Activated CD4-positive, alpha-beta T cell treated with anti-CD3 and anti-CD28 coated beads, Interleukin-2, amount 50 U/mL, for 48 hours (primary cell): ENCODE measurements at places on chromosomes 6 and 20.

DNA sequence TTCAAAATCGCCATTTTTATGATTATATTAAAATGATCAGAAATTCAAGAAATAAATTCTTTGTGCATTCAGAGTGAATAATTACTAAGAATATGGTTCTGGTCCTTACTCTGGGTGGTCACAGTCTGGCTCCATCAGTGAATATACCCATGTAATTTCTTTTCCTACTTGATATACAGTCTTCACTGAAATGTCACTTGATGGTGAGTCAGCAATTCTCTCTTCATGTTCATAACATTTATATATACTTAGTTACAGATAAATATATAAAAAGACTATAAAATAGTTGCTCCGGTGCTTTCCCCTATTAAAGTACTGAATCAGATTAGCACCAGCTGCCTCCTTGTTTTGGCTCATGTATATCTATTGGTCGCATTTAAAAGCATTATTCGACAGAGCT, 56.4 kb upstream of the MTRF1L start:
- DNase-seq, result no peak

GRCh38 chr20:33659341-33660034, 2.6 kb upstream of the C20orf144 start:
- no peak for DNase-seq

DNA sequence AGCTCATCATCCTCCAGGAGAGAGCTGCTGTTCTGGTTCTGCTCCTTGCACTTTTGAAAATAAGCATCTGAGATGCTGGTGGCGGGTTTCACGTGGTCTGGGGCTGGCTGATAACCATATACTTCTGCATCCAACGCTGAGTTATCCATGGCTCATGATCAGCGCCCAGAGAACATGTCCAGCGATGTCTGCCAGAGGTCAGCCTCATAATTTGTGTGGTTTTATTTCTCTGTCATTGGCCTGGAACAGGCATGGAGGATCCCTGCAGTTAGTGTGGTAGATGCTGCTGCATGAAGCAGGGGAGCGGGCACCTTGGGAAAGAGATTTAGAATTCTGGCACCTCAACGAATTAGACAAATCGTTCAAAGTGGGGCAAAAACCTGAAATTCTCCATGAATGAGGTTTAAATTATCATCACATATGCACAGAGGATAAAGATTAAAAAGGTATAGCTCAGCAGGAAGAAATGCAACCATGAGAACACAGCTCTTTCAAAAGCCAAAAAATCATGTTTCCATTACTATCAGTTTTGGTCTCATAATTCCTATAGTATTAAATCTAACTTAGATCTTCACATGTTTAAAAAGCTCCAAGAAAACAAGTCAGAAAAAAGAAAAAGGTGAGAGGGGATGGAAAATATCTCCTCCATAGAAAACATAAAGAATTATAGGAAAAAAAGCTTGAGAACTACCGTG, 157.2 kb downstream of the SOD2 start:
- no peak for DNase-seq

DNA sequence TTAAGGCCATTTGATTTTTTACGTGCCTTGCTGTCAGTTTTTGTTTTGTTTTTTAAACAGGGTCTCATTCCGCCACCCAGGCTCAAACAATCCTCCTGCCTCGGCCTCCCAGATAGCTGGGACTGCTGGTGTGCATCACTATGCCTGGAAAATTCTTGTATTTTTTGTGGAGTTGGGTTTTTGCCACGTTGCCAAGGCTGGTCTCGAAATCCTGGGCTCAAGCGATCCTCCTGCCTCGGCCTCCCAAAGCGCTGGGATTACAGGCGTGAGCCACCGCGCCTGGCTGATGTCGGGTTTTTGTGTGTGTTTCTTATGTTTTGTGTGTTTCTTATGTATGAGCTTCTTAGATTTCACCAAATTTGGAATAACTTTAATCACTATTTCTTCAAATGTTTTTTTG, 104.8 kb downstream of the TAF4 start:
- no peak for DNase-seq

GRCh38 chr20:44990425-44990824, 24.1 kb downstream of the STK4 start:
- DNase-seq, result peak; percentile 64

GRCh38 chr20:60131375-60131774, 173.2 kb downstream of the CDH26 start:
- no peak for DNase-seq

- no peak for DNase-seq
These were observed 38.9 kb downstream of the CD109 start for GRCh38 chr6:73734832-73735453.

DNA sequence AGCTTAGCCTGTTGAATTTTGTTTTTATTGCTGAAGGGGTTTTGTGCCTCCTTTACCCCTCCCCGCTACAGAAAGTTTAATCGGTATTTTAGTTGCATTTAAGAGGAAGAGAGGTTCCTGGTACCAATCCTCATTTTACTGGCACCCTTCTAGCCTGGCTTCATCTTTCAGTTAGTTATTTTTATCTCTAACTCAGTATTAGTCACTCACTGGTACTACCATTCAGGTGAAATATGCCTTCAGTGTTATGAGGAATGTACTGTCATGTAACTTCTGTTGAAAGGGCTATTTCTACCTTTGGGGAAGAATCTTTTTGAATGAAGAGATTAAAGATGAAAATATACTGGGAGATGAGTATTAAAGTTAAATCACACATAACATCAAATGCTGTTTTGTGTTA, 211.8 kb downstream of the CDKAL1 start:
- no peak for DNase-seq

DNA sequence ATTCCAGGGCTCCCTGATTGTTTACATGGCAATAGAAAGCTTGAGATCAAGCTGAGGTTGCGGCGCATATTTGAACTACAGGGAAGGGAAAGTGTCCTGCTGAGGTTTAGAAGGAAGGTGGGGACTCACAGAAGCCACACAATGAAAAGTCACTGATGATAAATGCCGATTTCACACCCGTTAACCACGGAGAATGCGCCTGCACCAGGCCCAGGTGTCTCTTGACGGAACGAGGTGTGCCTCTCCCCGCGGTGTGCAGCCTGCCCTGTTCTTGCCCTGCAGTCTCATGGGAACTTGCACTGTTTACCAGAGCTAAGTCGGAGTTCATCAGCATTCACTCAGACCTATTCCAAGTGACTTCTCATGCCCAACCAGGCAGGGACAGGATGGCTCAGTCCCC, 90.3 kb downstream of the LY86 start:
- DNase-seq, result no peak

- no peak for DNase-seq
These were observed 7.2 kb downstream of the NHSL1 start for GRCh38 chr6:138492113-138492512.

- no peak for DNase-seq
These were observed 46.6 kb downstream of the DUSP22 start for GRCh38 chr6:338815-339262.

DNA sequence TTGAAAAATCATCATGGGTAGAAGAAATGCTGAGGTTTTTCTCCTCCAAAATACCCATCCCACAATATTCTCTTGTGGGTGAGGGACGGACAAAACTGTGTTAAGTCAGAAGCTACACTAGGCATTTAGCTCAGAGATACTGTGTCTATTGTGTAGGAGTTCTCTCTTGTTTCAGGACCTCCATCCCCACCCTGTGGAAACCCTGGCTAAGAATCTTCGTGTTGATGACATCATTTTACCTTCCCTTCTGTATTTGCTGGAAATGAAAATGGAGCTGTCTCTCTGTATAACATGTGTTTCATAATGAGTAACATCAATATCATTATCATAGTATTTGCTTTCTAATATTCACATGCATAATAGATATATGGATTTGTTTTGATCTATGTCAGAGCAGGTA, 1193.0 kb upstream of the CITED2 start:
- no peak for DNase-seq

DNA sequence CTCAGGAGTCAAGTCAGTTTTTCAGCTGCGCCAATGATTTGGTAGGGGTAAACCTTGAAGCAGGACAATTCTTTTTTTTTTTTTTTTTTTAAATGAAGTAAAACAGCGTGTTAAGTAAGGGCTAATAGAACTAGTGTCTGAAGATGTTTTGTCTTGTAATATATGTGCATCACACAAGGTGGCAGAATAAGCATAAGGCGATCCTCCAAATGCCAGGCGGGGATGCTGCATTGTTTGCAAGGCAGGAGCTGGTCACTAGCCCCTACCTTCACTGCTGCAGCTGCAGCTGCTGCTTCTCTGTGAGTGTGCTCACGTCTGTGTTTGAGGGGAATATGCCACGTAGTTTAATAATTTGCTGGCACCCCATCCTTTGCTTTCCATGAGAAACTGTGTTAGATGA, 272.7 kb upstream of the MAP3K7 start:
- no peak for DNase-seq

DNA sequence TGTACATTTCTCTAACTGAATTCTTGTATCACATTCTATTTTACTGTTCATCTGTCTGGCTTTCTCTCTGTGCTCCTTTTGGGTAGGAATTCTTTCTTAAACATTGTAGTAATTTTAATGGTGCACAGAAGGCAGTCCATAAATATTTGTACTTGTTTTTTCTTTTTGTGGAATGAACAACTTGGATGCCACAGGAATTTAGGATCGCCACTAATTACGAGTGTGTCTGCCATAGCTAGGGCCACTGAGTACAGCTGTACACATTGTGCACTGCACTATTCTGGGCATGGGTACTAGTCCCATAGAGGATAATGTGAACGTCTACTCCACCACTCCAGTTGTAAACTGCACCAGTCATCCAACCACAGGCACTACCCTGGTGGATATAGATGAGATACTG, 39.3 kb upstream of the TMEM200A start:
- DNase-seq, result no peak

DNA sequence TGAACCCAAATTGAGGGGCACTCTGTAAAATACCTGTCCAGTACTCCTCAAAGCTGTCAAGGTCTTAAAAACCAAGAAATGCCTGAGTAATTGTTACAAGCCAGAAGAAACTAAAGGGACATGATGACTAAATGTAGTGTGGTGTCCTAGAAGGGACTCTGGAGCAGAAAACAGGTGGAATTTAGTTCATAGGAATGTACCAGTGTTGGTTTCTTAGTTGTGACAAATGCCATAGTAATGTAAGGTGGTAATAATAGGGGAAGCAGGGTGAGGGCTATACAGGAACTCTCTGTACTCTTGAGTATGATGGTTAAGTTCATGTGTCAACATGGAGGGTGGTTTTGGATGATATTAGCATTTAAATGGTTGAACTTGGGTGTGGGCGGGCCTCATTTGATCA, 92.3 kb downstream of the CNBD2 start:
- no peak for DNase-seq

GRCh38 chr6:6891949-6892461, 215.8 kb upstream of the RREB1 start:
- DNase-seq, result no peak

GRCh38 chr6:24768361-24768760, 6.4 kb upstream of the GMNN start:
- DNase-seq, result no peak

DNA sequence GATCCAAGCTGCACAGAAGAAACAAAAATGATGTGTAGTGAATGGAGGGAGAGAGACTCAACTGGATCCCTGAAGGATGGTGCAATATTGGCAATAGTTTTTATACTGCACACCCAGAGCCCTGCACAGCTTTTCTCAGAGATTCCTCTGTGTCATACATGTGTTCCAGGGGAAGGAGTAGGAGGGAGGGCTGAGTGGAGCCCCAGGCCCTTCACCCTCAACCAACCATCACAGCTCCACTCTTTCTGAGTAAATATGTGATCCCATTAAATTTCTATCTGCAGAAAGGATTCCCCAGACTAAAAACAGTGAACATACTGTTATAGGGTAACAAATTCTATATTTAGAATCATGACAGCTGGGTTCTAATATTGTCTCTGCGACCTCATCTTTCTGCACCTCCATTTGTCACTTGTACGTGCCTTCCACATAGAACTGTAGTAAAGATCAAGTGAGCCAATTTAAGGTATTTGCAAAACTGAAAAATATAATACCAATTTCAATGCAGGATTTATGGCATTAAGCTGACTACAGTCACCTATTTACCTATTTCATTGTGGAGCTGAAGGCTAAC, 421.4 kb upstream of the NRSN1 start:
- no peak for DNase-seq

DNA sequence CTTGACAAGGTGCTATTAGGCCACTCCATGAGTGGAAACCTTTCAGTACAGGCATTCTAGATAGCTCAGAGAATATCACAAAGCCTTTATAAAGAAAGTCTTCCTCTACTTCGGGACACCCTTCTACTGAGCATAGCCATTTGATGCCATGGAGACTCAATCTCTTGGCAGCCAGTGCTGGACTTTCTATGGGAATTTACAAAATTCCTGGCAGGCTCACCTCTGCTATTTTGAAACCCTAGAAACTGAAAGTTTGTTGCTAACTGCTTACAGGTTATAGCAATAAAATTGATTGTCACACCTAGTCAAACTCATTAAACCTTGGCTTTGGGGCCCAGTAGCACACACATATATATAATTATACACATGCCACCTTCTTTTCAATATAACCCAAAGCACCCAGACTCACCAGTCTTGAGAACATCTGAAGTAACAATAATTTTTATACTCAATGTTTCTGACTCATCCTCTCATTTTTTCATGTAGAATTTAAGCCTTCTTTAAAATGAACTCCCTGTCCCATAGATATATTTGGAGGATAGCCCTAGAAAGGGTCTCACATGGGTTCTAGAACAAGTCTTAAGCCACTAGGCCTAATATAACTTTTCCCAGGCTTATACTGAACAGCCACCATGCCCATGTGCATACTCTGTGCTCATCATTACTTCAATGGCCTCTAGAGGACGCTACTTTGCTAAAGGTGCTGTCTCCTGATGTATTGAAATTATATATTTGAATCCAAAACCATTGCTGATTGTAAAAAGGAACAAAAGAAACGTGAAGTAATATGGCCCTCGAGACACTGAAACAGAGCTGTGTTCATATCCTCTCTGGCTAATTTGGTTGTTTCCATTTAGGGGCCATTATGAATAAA, 368.1 kb upstream of the MARCKS start:
- no peak for DNase-seq

GRCh38 chr6:7073821-7074525, 33.8 kb upstream of the RREB1 start:
- peak; percentile 69 for DNase-seq

GRCh38 chr6:126773112-126773805, 345.2 kb upstream of the RSPO3 start:
- no peak for DNase-seq

GRCh38 chr20:62387219-62387913, 463 bp downstream of the RPS21 start:
- DNase-seq, result no peak

DNA sequence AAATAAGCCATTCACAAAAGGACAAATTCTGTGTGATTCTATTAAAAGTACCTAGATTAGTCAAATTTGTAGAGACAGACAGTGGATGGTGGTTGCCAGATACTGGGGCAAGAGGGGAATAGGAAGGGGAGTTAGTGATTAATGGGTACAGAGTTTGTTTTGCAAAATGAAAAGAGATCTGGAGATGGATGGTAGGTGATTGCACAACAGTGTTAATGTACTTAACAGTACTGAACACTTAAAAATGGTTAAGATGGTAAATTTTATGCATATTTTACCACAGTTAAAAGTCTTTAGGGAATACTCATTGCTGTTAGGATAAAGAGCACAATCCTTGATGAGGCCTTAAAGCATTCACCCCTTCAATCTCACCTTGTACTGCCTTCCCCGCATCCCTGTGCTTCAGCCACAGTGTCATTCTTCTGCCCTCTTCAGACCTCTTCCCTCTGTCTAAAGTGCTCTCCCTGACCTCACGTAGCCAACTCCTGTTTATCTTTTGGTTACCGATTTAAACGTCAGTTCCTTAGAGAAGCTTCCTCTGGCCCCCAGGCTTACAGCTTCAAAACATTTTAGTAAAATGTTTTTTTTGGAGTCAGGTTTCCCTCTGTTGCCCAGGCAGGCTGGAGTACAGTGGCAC, 11.8 kb downstream of the PSMF1 start:
- DNase-seq, result no peak
